NCI-H2081 treated with DMSO at 0.1 percent for 48 hours (cell line): ENCODE measurements at places on chromosomes 1 and 21.

GRCh38 chr1:89600451-89601224, 32.3 kb upstream of the LRRC8C start:
- DNase-seq, result no peak

DNA sequence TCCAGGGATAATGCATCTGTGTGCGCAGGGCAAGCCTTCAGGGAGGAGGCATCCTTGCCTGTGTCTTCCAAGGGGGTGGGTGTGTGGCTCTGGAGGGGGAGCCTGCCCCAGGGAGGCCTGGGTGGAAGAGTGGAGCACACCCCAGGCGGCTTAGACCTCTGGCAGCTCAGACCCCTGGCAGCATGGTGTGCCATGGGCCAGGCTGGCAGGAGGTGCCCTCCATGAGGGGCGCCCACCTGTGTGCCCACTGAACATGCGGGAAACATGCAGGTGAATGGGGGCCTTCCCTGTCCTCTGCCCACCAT, 1.1 kb upstream of the PANK4 start:
- no peak for DNase-seq

DNA sequence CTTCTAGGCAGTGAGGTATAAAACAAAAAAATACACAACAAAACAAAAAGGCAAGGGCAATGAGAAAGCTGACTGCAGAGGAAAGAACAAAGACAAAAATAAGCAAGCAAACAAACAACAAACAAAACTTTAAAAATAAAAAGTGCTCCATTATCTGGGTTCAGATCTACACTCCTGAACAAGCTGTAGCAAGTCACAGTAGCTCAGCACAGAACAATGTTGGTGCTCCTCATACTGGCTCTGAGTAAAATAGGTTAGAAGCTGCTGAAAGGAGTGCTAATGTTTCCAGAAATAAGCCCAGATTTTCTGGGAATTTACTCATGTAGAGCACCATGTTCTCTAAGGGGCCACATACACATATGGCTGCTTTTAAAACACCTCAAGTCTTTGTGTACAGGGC, 16.6 kb upstream of the DUSP10 start:
- no peak for DNase-seq

DNA sequence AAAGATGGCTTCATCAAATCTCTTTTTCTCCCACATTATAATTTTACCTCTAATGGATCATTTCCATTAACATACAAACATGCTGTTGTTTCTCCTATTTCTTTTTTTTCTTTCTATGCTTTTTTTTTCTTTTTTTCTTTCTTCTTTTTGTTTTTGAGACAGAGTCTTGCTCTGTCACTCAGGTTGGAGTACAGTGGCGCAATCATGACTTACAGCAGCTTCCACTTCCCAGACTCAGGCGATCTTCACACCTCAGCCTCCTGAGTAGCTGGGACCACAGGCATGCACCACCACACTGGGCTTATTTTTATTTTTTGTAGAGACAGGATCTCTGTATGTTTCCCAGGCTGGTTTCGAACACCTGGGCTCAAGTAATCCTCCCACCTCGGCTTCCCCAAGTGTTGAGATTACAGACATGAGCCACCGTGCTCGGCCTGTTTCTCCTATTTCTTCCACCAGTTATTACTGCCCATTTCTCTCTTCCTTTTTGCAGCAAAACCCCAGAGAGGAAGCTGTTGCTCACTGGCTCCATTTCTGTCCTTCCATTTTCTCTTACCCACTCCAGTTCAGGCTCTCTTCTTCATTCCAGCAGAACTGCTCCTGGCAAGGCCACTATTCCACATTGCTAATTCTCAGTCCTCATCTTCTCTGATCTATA, 32.1 kb upstream of the OPRD1 start:
- no peak for DNase-seq

GRCh38 chr1:62589321-62589720, 8.0 kb upstream of the ANGPTL3 start:
- no peak for DNase-seq

DNA sequence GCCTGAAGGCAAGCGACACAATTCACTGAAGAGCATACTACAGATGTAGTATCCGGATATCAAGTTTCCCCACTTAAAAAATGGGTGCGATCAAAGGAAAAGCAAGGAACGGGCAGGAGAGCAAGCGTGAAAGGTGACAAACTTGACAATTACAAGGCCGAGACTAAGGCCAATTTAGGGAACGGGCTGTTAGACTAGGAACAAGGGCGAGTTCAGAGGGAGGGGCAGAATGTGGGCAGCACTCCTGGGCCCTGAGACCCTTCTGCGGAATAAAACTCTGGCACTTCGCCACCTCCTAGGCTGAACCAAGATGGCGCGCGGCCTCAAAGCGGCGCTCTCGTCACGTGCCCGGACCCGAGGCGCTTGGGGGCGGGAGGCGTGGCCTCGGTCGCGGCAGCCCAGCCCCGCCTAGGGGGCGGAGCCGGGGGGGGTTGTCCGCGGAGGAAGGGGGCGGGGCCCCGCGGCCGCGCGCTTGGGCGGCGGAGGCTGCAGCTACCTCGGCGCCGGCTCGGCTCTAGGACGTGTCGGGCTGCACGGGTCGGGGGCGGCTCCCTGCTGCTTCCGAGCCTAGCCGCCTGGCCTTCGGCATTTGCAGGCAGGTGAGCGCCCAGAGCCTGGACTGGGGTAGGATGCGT, at the start of gene PPFIA4:
Gene PPFIA4, plus strand, starts transcription at position 461 of the 635 bp plus-strand sequence. CDS start 12,518 bp downstream, outside the sequence.
- DNase-seq, result peak; percentile 51

DNA sequence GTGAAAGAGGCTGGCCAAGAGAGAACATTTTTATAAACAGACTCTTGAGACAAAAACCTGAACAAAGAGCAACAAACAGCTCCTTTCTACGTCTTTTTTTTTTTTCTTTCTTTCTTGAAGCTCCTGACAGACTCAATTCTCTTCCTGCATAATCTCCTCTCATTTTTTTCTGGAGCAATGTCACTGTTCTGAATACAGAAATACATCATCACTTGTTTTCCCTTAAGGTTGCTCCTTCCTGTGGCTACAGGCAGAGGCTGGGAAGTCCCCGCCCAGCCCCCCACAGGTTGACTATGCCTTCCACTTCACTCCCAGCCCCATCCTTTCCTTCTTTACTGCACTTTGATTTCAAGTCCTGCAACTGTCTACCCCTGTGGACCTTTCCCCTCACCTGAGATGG, 46.1 kb downstream of the TNR start:
- no peak for DNase-seq

- no peak for DNase-seq
Observed at GRCh38 chr1:159141584-159142390, 29.6 kb upstream of the CADM3 start.

- DNase-seq, result no peak
Observed at GRCh38 chr1:85609976-85610375, 29.4 kb downstream of the CCN1 start.

DNA sequence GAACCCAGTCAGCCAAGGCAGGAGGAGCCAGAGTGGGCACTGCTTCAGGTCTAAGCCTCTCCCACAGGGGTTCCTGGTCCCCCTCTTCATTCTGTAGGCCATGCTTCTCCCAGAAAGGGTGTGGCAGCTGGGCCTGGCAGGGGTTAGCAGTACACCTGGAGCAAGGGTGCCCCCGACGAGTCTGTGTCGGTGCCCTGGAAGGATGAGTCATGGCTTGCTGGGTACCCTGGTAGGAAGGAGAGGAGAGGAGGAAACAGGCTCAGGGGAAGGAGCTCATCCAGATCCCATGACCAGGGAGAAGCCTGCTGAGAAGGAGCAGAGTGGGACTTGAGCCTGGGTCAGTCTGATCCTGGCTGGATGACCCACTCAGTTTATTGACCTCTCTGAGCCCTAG, 10.3 kb downstream of the KDF1 start:
- no peak for DNase-seq

DNA sequence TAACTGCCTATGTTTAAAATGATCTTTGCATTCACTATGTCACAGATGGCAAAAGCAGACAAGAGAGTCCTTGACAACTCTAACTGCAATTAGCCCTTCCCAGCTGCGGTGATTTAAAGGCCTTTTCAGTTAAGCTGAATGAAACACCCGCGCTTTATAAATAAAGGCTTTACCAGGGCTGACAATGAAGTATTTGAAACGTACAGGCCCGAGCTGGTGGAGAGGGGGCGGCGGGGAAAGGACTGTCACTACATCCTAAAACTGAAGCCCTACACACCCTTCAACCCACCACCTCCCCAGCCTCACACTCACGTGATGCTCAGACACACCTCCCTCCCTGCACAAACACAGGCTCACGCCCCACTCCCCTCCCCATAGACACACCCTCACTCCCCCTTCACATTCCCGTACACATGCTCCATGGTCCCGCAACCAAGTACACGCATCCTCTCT, 45.5 kb downstream of the GRIK3 start:
- no peak for DNase-seq

DNA sequence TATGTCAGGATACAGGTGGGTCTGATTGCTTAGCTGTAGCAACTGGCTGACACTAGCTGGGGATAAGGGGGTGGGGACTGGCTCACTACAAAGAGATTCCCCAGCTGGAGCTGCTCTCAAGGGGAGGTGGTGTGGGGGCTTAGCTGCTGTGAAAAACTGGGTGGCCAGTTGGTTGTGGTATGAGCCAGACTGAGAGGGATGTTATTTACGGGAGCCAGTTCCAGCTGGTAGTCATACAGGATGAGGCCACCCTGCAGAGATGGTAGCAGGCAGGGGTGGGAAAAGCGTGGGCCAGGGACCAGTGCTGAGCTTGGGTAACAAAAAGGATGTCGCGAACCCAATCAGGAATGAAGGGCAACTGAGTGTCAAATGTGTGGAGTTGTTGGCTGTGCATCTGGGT, 204.0 kb upstream of the C21orf91 start:
- no peak for DNase-seq

DNA sequence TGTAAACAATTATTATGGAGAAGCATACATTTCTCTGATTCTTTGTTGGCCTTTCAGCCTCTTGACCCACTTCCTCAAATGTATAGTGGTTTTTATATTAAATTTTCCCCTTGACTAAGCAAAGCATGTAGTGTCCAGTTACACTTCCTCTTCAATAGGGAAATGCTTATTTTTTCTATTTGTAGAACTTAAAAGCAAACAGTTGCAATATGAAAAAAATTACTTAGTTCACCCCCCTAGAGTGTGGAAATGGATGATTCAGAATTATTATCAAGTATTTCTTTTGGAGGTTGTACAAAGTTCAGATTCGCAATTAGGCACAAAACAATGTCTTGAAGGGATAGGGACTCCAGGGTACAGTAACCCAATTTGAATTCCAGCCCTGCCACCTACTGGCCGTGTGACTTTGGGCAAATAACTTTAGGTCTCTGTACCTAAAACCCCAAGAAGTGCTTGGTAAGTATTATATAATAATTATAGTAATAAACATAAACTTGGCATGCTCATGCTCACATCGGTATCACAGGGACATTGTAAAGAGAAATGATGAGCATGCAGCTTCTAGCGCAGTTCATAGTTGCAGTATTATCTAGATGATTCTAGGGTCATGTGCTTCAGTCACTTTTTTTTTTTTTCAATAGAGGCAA, 28.6 kb upstream of the IFNGR2 start:
- DNase-seq, result no peak

DNA sequence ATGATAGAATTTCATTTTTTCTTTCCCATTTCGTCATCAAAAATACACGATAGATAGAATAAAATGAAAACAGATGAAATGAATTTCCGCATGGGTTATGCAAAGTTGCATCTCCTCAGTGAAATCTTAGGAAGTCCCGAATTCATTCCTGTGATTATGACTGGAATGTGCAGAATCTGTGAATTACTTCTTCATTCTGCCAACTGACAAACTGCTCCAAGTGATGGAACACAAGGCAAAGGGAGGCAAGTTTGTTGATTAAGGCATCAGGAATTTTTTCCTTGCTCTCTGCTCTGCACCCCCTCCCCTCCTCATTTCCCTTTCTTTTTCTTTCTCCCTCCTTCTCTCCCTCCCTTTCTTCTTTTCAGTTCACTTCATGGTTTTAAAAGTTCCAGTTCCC, 37.0 kb upstream of the ADGRL4 start:
- no peak for DNase-seq

GRCh38 chr1:25566176-25566729, 22.8 kb downstream of the LDLRAP1 start:
- DNase-seq, result peak; percentile 19

DNA sequence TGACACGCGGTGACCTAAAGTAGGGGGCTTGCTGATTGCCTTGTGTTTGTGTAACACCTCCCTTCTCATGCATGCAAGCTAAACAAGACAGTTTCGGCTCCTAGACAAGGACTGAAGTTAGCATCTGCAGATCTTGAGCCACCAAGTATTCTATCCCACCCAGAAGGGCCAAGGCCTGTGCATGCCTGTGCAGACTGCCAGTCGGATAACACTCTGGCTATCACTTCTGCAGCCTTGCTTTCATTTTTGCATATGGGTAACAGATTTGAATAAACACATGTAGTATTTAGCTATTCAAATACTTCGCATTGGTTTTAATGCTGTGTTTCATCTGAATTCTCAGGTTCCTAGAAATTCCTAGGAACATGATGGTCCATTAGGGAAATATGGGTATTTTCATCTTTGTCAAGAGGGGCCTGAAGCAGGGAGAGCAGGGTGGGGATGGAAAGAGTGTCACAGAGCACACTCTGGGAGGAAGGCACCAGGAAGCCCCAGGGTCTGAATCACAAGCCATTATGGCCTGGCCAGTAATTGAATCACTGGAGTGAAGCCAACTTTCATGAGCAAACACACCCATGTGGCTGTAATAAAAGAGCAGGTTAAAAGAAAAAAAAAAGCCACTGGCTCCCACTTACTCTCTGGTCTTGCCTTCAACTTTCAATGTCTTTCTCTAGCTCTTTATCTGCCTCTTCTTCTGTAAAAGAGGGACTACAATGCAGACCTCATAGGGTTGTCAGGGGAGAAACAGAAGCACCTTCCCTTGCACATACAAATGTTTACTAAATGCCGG, 28.3 kb downstream of the GADD45A start:
- peak; percentile 90 for DNase-seq

DNA sequence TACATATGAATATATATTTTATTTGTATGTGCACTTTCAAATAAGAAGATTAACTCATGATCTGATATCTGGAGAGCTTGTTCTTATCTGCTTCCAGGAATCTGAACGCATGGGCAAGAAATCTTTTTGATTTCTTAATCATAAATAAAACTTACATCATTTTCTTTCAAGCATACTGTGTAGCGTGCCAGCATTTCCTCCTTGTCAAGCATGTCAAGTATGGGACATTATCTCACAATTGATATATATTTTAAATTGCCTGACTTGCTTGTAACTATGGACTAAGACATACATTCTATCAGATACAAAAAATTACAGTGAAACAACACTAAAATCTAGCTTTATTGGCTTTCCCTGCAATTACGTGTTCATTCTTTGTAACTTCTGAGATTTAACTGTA, 1128.2 kb downstream of the PLA2G4A start:
- no peak for DNase-seq
